ENCODE measurements at places on chromosomes 5 and 9.

DNA sequence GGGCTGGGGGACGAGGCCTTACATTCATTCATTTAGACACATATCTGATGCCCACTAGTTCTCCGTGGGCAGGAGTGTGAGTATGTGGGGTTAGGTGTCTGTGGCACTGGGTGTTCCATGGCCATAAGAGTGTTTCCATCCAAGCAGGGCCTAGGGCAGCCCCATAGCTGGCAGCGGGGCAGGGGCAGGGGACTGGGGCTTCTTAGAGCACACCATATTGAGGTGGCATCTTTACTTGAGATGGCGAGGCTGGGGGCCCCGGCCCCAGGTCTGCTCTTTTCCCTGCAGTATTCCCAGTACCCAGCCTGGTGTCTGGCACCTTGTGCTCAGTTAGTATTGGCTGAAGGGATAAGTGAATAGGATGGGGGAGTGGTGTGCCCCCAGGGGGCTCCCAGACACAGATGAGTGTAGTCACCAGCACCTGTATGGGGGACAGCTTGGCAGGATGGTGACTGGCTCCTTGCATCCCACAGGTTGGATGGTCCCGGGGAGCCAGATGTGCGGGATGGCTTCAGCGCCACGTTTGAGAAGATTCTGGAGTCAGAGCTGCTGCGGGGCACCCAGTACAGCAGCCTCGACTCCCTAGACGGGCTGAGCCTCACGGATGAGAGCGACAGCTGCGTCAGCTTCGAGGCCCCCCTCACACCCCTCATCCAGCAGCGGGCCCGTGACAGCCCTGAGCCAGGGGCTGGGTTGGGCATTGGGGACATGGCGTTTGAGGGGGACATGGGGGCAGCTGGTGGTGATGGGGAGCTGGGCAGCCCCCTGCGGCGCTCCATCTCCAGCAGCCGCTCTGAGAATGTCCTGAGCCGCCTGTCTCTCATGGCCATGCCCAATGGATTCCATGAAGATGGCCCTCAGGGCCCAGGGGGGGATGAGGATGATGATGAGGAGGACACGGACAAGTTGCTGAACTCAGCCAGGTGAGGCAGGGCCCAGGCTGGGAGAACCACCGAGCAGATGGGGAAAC, 17.5 kb downstream of the PSD2 start:
- no peak for DNase-seq

GRCh38 chr5:15850939-15851341, 328.7 kb downstream of the MARCHF11 start:
- DNase-seq, result no peak

- no peak for DNase-seq
Observed at GRCh38 chr5:140321796-140322195, 18.9 kb upstream of the PFDN1 start.

DNA sequence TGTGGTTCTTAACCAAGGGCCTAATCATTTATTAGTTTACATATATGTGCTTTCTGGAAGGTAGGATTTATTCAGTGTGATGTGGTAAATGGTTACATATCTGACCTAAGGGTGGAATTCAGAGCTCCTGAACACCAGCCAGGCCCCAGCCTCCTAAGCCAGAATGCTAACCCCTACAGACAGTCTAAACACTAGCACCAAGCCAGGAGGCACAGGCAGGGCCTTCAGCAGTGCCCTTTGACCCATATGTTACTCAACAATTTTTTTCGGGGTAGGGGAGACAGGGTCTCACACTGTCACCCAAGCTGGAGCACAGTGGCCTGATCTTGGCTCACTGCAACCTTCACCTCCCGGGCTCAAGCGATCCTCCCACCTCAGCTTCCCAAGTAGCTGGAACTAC, 40.3 kb downstream of the PRKACG start:
- DNase-seq, result no peak

GRCh38 chr5:114060866-114061265, 301.0 kb upstream of the KCNN2 start:
- DNase-seq, result no peak
